Activated CD8-positive, alpha-beta memory T cell treated with anti-CD3 and anti-CD28 coated beads, Interleukin-2, amount 50 U/mL, for 48 hours (primary cell): ENCODE measurements at places on chromosomes 7 and 10.

GRCh38 chr10:43594944-43595589 lies 11.2 kb upstream of the ZNF485 start:
- DNase-seq: peak; percentile 58

DNA sequence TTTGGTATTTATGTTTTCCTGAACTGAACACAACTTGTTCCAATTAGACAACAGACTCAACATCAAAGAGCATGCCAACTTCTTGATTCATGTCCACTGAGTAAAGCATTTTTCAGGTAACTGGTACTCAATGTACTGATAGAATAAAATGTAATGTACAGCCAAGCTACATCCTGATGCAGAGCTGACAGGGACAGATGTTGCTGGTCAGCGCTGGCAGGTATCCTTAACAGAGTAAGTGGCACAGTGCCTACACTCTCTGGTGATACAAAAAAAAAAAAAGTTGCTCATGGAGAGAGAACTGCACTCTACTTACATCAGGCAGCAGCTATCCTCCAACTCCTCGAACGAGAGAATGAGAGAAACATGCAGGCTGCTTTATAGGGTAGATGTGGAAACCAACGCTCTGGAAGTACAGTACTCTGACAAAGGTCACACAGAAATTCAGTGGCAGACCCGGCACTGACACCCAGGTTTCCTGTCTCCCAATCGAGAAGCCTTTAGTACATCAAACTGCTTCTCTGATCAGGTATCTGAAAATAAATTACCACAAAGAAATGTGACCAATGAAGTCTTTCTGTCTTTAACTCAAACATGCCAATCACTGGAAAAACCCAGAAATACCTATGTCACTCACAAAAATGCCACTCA lies 4.6 kb downstream of the ITGB1 start:
- DNase-seq: no peak

DNA sequence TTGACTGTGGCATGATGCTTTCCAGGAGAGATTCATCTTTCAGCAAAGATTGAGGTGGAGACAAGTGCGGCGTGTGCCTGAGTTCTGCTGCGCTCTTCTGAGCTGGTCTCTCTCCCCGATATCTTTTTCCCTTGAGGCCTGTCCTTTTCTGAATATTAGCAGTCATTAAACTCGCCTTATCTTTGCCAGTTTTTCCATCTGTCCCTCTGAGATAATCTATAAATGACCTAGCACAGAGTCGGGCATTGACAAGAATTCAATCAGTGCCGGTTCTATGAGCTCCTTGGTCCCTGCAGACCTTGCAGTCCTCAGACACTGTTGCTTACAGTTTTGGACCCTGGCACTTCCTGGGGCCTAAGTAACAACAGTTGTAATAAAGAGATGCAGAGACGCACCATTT lies 89.7 kb upstream of the IKZF1 start:
- no peak for DNase-seq

DNA sequence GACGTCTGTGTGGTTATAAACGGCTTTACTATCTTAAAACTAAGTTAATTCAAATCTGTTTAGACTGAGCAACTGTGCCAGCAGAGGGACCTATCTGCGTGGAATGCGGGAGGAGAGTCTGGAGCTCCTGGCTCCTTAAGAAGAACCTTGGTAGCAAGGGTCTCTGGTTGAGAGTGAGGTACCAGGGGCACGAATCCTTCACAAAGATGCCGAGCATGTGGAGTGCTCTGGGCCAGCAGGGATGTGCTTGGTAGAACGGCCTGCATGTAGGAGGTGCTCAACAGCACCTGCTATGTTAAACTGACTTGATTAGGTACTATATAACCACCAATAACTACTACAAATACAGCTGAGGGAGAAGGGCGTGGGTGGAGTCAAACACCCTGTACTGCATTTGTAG lies 102.6 kb downstream of the VIPR2 start:
- DNase-seq: no peak

DNA sequence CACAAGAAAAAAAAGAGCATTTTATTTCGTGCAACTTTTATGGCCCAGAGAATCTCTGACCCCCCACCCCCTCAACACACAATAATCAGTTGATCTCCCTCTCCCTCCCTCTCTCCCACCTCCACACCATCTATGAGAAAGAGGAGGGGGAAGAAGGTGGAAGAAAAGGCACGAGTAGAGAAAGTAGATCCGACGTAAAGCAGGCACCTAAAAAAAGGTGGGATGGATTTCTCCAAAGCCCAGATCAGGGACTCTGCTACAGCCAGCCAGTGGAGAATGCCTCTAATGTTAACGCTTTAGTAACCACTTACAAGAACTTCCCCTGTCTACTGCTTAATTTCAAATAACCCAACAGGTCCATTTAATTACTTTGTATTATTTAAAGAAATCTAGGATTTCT lies 24.4 kb downstream of the KMT2C start:
- no peak for DNase-seq
